ENCODE measurements at places on chromosomes 1 and 21. TPM values are rescaled to one million over a fixed set of nuclear protein-coding genes. Genes with fewer than 3 reads are reported as not detected.

Gene LCE1A
- not detected for total RNA-seq

Gene C21orf91
- total RNA-seq = 5.6 TPM

Gene JAM2
- 2.0 TPM for total RNA-seq

Gene LIN28A
- total RNA-seq = not detected

Gene RGS16
- total RNA-seq = 2.9 TPM

Gene OR10J4
- total RNA-seq = not detected

Gene RHD
- not detected for total RNA-seq

Gene ARHGAP30
- 0.07 TPM for total RNA-seq

- peak; percentile 50 for DNase-seq
Measured at GRCh38 chr1:222880587-222880986, 65.7 kb downstream of the DISP1 start.

- no peak for DNase-seq
Measured at GRCh38 chr1:167777269-167777650, 55.5 kb downstream of the MPZL1 start.

DNA sequence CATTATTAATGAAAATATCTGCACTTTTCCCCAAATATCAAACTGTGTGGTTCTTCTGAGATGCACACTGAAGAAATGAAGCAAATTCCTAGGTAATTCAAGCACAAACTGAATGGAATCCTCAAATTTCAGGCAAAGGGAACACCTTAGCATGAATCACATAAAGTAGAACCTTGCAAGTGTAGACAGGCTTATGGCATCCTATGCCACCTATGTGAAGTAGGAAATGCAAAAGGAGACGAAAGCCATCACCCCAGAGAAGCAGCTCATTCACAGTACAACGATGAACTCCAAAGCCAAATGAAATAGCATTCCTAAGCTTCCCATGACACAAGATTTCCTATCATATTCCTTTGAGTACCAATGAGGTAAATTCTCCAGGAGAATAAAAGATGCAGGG lies 461.2 kb upstream of the RUNX1 start:
- no peak for DNase-seq

DNA sequence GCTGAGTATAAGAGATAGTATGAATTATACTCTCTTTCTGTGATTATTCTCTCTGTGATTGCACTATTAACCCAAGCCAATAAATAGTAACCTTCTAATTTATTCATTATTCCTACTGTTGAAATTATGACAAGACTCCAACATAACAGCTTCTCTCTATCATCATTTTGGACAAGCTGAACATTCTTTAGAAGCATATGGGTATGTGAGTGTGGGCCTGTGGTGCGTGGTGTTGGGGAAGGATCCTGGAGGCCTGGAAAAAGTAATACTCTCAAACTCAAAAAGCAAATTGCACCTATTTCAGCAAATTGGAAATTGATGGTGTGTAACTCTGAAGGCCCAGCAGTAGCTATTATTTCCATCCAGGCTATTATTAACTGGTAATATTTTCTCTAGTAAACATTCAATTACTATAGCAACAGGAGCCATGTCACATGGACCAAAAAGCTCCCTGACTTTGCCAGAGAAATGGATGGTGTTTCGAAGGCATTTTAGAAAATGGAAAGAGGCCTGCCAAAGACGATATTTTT lies 502.8 kb downstream of the LTN1 start:
- DNase-seq = no peak

GRCh38 chr1:156663178-156663577 lies 14.0 kb downstream of the NES start:
- no peak for DNase-seq

DNA sequence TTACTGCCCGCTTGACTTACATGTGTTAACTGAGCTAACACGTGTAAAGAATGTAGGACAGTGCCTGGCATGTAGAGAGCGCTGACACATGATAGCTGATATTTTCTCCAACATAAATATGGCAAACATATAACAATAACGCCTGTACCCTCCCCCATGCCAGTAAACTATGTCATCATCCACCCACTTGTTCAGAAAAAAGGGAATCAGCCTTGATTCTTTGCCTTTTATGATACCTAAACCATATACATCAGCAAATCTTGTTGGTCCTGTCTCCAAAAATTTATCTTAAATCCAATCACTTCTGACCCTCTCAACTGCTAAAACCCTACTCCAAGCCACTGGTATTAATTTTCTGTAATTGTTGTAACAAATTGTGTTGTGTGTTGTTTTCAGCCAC lies 1.1 kb upstream of the ZNF692 start:
- DNase-seq = no peak

DNA sequence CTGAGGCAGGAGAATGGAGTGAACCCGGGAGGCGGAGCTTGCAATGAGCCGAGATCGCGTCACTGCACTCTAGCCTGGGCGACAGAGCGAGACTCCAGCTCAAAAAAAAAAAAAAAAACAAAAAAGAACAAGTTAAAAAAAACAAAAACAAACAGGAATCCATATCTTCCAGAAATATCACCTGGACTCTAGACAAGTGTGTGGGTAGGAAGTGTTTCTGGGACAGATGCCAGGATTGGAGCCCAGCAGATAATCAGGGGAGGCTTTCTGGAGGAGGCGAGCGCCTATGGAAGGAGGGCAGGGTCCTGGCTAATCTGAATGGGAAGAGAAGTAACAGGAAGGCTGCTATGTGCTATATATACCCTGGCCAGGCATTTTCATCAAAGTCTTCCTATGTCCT lies 43.6 kb upstream of the SYNC start:
- no peak for DNase-seq

GRCh38 chr1:89821322-89822108 lies 683 bp downstream of the LRRC8D start:
- DNase-seq = no peak

DNA sequence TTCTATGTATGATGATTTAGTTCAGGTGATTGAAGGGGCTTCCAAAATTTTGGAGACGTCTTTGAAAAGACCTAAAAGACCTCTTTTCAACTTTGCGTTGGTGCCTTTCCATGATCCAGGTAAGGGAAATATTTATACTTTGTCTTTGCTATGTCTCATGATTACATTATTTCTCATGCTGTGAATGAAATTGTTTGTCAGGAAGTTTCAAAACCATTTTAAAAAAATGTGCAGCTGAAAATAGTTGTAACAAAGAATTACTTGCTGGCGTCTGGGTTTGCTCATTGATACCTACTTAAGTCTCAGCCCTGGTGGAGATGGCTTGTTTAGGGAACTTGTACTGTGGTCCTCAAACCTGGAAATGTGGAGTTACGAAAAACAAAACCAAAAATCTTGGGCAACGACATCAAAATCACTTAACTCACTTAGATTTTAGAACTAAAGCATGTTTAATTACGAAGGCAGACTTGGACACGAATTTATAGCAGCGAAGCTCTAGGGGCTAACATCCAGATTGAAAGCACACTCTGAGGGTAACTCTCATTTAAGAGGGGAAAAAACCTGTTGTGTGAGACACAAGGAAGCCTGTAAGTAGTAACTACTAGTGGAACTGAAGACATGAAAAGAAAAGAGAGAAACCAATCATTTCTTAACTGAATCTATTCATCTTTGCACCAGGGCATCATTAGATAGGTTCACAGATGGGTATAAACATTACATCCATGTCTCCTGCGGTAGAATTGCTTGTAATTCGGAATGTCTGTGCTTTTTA lies 924 bp downstream of the HMCN1 start:
- no peak for DNase-seq

GRCh38 chr21:33264561-33264960 lies 1.6 kb upstream of the IL10RB start:
- no peak for DNase-seq

GRCh38 chr1:36973056-36973455 lies 61.3 kb downstream of the GRIK3 start:
- no peak for DNase-seq

DNA sequence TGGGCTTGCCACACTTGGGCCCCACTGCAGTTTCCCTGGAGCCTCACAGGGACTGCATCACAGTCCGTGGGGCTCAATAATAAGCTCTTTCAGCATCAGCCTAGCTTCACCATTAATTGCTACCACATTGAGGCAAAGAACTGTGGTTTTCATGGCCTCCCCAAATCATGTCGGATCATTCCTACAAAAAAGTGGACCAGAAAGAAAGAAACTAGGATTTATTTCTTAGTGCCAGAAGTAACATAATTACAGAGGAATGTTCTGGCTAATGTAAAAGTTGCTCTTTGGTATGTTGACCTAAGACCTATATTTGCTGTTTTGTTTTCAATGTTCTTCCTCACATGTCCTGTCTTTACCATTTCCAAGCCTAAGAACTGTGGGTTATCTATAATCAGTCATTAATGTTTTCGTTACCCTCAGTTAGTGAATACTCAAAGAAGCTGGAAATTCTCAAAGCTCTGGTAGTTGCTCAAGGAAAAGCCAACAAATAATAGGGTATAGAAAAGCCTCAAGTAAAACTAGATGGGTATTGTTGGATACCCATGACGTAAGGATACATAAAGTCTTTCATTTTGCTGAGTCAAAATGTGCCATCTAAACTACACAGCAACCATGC lies 173.9 kb downstream of the LTN1 start:
- no peak for DNase-seq

GRCh38 chr1:44300852-44301251 lies 54.2 kb downstream of the ERI3 start:
- no peak for DNase-seq

- no peak for DNase-seq
Measured at GRCh38 chr21:41715649-41716281, 51.1 kb downstream of the RIPK4 start.

DNA sequence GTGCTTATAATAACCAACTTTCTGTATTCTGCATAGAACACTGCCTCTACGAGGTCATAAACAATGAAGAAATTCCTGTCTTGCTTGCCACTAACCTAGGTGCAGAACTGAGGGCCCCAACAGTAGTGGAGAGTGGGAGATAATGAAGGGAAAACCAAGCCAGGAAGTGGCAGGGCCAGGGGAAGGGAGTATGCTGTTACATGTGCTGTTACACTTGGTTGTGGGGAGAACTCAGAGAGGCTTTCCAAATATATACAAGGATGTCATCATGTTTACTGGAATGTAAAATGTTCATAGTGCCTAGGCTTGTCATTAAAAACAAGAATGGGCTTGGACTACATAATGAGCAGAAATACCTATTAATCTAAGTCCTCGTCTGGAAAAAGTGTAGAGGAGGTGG lies 31.1 kb downstream of the NHLH2 start:
- no peak for DNase-seq

GRCh38 chr1:16101623-16102022 lies 28.2 kb upstream of the FAM131C start:
- no peak for DNase-seq

DNA sequence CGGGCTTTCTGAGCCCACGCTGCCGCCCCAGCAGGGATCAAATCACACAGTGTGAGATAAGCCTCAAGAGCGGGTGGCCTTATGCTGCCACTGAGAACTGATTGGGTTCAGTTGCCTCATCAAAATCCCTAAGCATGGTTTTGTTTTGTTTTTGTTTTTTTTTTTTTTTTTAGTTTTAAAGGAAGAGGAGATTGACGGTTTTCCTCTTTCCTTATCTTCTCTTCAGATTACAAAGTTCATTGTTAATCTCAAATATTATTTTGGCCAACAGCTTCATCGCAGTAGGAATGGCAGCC lies 651 bp downstream of the COA6 start:
- no peak for DNase-seq

GRCh38 chr21:36412916-36413315 lies 27.7 kb downstream of the CHAF1B start:
- DNase-seq = no peak

DNA sequence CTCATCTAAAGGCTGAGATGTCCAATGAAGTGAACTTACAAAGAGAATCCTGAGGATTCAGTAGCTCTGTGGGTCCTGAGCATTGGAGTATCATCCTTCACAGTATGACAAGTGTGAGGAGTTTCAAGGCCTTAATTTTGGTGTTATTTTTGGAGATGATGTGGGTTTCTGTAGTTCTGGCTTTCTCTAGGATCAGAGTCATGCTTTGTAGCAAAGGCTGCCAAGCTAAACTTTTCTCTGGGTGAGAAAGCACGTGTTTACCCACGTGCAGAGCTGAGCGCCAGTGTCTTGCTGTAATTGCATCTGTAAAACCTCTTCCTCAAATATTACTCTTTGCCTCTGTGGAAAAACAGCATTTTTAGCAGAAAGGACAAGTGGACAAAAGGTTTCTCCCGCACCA lies 387.8 kb upstream of the LYPLAL1 start:
- no peak for DNase-seq

GRCh38 chr1:68093737-68094136 lies 43.3 kb upstream of the DIRAS3 start:
- no peak for DNase-seq

DNA sequence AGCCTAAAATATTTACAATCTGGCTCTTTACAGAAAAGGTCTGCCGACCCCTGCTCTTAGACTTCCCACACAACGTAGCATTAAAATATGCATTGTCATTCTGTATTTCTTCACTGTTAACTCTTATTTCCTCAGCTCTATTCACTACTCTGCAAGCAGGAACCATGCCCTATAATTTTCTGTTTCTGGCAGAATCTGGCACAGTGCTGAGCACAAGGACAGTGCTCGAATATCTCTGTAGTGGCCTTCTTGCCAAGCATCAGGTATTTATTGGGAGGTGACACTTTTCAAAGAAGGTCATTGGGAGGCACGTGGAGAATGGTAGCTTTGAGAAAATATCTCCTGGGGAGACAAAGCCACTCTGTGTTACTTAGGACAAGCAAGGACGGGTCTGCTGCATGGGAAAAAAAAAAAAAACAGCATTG lies 77.9 kb downstream of the PSMG1 start:
- no peak for DNase-seq

DNA sequence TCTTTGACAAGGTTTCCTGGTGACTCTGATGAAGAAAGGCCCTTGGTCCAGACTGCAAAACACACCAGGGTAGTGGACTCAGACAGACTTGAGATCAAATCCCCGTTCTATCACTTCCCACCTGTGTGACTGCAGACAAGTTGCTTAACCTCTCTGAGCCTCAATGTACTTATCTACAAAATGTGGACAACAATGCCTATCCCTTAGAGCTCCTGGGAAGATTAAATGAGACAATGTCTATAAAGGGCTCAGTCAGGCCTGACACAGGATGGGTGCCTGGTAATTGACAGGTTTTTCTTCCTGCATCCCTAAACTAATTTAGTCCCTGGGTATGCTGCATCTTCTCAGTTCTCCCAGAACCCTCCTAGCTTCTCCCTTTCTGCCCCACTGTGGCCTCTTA lies 37.9 kb upstream of the ZBTB40 start:
- no peak for DNase-seq

DNA sequence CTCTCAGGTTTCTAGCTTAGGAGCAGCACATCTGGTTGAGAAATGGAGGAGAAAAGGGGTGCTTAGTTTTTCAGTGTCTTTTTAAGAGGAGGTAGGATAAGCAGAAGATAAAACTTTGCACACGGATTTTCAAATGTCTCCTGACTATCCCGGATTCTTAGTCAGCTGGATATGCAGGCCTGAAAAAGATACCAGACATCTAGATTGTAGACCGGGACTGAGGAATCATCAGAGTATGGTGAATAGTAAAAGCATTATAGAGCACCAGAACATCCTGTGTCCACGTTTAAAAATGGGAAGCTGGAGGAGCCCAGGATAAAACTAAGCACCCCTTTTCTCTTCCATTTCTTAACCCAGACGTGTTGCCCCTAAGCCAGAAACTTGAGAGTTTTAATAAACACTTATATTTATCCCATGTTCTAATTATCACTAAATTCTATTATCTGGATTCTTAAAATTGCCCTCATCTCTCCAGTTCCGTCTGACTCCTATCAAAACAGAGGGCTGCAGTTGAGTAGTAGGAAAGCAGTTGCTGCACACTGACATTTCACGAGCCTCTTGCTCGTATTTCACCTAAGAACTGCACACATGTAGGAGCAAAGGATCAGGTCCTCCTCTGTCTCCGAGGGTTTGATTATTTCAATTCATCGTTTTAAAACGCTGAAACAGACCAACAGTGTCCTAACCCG lies 609 bp downstream of the PIGK start:
- DNase-seq = no peak

- DNase-seq = no peak
Measured at GRCh38 chr1:31434101-31434871, 21.3 kb downstream of the SERINC2 start.

Data from kidney epithelial cell (primary cell).